Stimulated activated memory B cell treated with anti-CD40 and anti-IgM and Interleukin-4, amounts not matched to agents 10 μg/mL and 1 μg/mL and 100 μg/mL, for 72 hours (primary cell): ENCODE measurements at places on chromosomes 1 and 21.
A peak's percentile ranks its signal among the peaks of the same experiment; 100 is the strongest.

GRCh38 chr1:147111381-147112130, 60.7 kb downstream of the PRKAB2 start:
- peaks cover 7% of the 10 kb centered on the region for H3K27me3 ChIP-seq
- no peak overlapping the region for H3K4me3 ChIP-seq
- no peaks in the 10 kb centered on the region for H3K36me3 ChIP-seq
- H3K27ac ChIP-seq = no peak overlapping the region
- H3K4me1 ChIP-seq = no peaks in the 10 kb centered on the region
- ATAC-seq = no peak

DNA sequence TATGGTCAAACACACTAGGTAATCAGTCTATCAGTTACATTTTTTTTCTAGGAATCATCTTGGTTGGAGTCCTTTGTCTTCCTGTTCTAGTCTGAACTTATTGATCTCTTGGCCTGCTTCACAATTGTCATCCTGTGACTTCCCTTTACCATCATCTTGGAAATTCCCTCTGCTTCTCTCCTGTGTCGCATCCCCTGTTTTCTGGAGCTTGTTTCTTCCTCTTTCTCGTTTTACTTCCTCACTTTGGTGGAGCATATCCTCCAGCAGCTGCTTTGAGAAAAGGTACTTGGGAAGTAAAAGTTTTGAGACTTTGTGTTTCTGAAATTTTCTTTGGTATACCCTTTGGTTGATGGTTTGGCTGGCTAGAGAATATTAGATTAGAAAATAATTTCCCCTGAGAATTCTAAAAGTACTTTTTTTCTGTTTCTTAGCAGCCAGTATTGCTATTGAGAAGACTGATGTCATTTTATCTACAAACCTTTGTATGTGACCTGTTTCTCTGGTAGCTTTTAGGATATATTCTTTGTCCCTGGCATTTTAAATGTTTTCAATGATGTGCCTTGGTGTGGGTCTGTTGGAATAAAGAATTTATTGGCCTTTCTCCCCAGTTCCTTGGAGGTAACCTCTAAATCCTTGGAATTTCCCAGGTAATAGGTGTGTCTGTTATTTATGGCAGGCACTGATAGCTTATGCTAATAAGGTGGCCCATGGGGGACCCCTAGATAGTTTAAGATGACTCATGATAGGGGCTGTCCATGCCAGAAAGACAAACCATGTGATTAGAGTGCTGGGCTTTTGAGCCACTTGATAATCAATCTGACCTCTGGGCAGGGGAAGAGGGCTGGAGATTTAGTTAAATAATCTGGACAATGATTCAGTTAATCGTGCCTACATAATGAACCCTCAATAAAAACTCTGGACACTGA, 6.1 kb upstream of the MYCL start:
- peaks cover 21% of the 10 kb centered on the region for H3K4me1 ChIP-seq
- peak overlapping the region; percentile 25 for H3K27ac ChIP-seq
- H3K36me3 ChIP-seq = peaks cover 8% of the 10 kb centered on the region
- peak; percentile 62 for ATAC-seq
- peaks cover 36% of the 10 kb centered on the region for H3K27me3 ChIP-seq

GRCh38 chr1:157238585-157238984, 100.4 kb upstream of the ETV3 start:
- H3K27ac ChIP-seq = no peak overlapping the region
- no peaks in the 10 kb centered on the region for H3K4me1 ChIP-seq
- ATAC-seq = no peak
- H3K4me3 ChIP-seq = no peak overlapping the region

GRCh38 chr1:226608699-226609505, 60.3 kb downstream of the STUM start:
- H3K27me3 ChIP-seq = peaks cover 13% of the 10 kb centered on the region
- no peaks in the 10 kb centered on the region for H3K36me3 ChIP-seq
- no peak overlapping the region for H3K27ac ChIP-seq
- no peak overlapping the region for H3K4me3 ChIP-seq

DNA sequence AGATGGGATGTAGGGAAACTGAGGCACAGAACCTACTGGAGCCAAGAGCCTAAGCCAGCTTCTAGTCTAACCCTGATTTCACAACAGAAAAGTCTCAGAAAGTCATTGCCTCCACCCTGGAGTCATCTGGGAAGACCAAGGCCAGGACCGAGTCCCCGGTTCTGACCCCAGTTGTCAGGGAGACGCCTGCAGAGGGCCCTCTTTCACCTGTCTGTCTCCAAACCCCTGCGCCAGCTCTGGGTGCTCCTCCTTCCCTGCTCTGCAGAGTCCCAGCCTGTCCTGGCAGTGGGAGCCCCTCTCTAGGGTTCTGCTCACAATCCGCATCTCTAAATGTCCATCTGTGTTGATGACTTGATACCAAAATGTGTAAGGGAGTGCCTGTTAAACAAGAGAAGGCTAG, 149.7 kb downstream of the PGBD5 start:
- peaks cover 49% of the 10 kb centered on the region for H3K36me3 ChIP-seq
- no peak for ATAC-seq
- H3K4me1 ChIP-seq = peaks cover 56% of the 10 kb centered on the region
- no peak overlapping the region for H3K27ac ChIP-seq

GRCh38 chr21:39934895-39935294, 67.7 kb downstream of the PCP4 start:
- ATAC-seq = no peak
- no peaks in the 10 kb centered on the region for H3K4me1 ChIP-seq
- H3K27me3 ChIP-seq = no peaks in the 10 kb centered on the region

DNA sequence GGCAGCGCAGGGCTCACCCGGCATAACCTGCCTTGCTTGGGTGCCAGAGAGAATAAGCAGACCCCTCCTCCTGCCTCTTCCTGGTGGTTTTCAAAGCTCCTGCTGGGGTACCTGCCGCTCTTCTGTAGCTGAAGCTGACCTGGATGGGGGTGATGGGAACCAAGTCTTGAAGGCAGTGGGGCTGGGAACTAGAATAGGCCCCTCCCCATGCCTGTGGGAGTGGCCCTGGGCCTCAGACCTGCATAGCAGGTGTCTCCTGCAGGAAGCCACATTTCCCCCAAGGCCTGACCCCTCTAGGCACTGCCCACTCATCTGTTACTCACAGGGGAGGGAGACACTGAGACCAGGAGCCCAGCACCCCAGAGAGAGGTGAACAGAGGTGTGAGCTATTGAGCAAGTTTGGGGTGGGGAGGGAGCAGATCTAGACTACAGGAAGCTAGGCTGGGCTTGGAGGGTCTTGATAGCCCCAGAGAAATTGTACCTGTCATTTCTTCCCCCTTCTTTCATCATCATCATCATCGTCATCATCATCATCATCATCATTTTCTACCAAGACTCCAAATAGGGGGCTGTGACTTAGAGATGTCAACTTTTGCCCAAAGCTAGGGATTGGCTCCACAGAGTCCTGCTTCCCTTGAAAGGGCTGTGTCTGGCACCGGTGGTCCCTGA, 10.1 kb downstream of the PADI1 start:
- H3K27ac ChIP-seq = no peak overlapping the region
- H3K4me3 ChIP-seq = no peak overlapping the region
- H3K4me1 ChIP-seq = peaks cover 44% of the 10 kb centered on the region
- H3K36me3 ChIP-seq = no peaks in the 10 kb centered on the region

GRCh38 chr21:42840411-42841155, 38.8 kb downstream of the WDR4 start:
- H3K27ac ChIP-seq = no peak overlapping the region
- no peak overlapping the region for H3K4me3 ChIP-seq
- ATAC-seq = no peak
- no peaks in the 10 kb centered on the region for H3K27me3 ChIP-seq
- H3K36me3 ChIP-seq = peaks cover 32% of the 10 kb centered on the region
- H3K4me1 ChIP-seq = no peaks in the 10 kb centered on the region

- H3K27me3 ChIP-seq = peaks cover 26% of the 10 kb centered on the region
- H3K4me3 ChIP-seq = no peak overlapping the region
- no peaks in the 10 kb centered on the region for H3K4me1 ChIP-seq
- ATAC-seq = no peak
Measured at GRCh38 chr1:111015222-111015621, 51.5 kb upstream of the LRIF1 start.

GRCh38 chr1:234532503-234532922, 53.5 kb upstream of the TARBP1 start:
- H3K36me3 ChIP-seq = no peaks in the 10 kb centered on the region
- H3K4me1 ChIP-seq = peaks cover 14% of the 10 kb centered on the region
- ATAC-seq = no peak
- no peak overlapping the region for H3K27ac ChIP-seq

- no peak overlapping the region for H3K27ac ChIP-seq
- H3K36me3 ChIP-seq = no peaks in the 10 kb centered on the region
- no peak overlapping the region for H3K4me3 ChIP-seq
Measured at GRCh38 chr1:218718977-218719376, 373.8 kb downstream of the TGFB2 start.

GRCh38 chr1:26384076-26384475, 11.5 kb upstream of the ZNF683 start:
- H3K27ac ChIP-seq = no peak overlapping the region
- H3K4me3 ChIP-seq = no peak overlapping the region
- ATAC-seq = no peak
- peaks cover 17% of the 10 kb centered on the region for H3K27me3 ChIP-seq

GRCh38 chr1:65250826-65251225, 58.5 kb upstream of the DNAJC6 start:
- H3K4me1 ChIP-seq = peaks cover 18% of the 10 kb centered on the region
- H3K27me3 ChIP-seq = peaks cover 12% of the 10 kb centered on the region
- no peak overlapping the region for H3K4me3 ChIP-seq
- no peak overlapping the region for H3K27ac ChIP-seq

DNA sequence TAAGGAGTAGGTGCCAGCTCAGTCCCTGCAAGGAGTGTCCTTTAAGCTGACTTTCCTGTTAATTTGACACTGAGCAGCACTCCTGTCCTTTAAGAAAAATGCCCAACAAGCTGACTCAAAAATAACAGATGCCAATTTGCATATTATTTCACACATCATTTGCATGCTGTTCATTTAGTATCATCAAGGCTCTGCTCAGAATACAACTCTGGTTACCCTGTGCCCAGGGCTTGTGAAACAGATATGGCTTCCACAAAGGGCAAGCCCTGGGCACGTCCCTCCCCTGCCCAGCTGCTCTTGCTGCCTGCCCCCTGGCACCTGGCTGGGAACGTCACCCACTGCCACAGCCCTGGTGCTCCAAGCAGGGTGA, 10.3 kb downstream of the KCNN3 start:
- H3K27me3 ChIP-seq = peaks cover 17% of the 10 kb centered on the region
- peak; percentile 66 for ATAC-seq
- peak overlapping the region; percentile 4 for H3K4me3 ChIP-seq
- H3K36me3 ChIP-seq = no peaks in the 10 kb centered on the region
- peaks cover 80% of the 10 kb centered on the region for H3K4me1 ChIP-seq

DNA sequence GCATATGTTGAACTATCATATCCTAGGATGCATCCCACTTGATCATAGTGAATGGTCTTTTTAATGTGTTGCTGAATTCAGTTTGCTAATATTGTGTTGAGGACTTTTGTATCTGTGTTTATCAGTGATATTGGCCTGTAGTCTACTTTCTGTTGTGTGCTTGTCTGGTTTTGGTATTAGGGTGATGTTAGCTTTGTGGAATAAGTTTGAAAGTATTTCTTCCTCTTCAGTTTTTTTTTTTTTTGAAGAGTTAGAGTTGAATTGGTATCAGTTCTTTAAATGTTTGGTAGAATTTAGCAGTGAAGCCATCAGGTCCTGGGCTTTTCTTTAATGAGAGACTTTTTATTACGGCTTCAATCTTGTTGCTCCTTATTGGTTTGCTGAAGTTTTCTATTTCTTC, 162.3 kb downstream of the VAV3 start:
- no peaks in the 10 kb centered on the region for H3K27me3 ChIP-seq
- peak; percentile 80 for ATAC-seq
- H3K4me1 ChIP-seq = peaks cover 76% of the 10 kb centered on the region
- H3K27ac ChIP-seq = peak overlapping the region; percentile 76

DNA sequence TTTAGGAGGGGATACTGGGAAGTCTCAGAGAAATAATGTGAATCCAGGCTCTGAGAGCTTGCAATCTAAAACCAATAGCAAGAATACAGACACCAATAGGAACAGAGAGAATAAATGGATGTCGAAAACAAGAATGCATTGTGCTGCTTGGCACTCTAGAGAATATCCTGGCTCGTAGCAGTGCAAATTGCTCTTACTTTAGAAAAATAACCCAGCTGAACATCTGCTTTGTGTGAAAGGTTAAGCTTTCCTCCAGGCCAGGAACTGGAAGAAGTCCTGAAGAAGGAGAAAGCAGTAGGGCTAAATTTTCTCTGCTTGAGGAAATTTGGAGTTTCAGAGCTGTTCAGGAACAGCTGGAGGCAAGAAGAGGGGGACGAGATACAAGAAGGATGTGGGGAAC, 382.3 kb downstream of the HHIPL2 start:
- no peak overlapping the region for H3K27ac ChIP-seq
- no peaks in the 10 kb centered on the region for H3K4me1 ChIP-seq
- no peaks in the 10 kb centered on the region for H3K36me3 ChIP-seq
- H3K27me3 ChIP-seq = no peaks in the 10 kb centered on the region
- no peak for ATAC-seq

- H3K36me3 ChIP-seq = no peaks in the 10 kb centered on the region
- no peak overlapping the region for H3K4me3 ChIP-seq
- ATAC-seq = no peak
- H3K4me1 ChIP-seq = no peaks in the 10 kb centered on the region
Measured at GRCh38 chr21:31159808-31160207, 121.5 kb upstream of the KRTAP19-8 start.

GRCh38 chr1:186055846-186056245, 319.2 kb downstream of the TPR start:
- no peak overlapping the region for H3K27ac ChIP-seq
- peaks cover 7% of the 10 kb centered on the region for H3K4me1 ChIP-seq
- H3K27me3 ChIP-seq = no peaks in the 10 kb centered on the region
- no peaks in the 10 kb centered on the region for H3K36me3 ChIP-seq
- ATAC-seq = no peak

- ATAC-seq = no peak
- no peaks in the 10 kb centered on the region for H3K4me1 ChIP-seq
- H3K27me3 ChIP-seq = peaks cover 13% of the 10 kb centered on the region
- H3K36me3 ChIP-seq = no peaks in the 10 kb centered on the region
- no peak overlapping the region for H3K27ac ChIP-seq
Measured at GRCh38 chr21:35084869-35085268, 35.8 kb upstream of the RUNX1 start.

DNA sequence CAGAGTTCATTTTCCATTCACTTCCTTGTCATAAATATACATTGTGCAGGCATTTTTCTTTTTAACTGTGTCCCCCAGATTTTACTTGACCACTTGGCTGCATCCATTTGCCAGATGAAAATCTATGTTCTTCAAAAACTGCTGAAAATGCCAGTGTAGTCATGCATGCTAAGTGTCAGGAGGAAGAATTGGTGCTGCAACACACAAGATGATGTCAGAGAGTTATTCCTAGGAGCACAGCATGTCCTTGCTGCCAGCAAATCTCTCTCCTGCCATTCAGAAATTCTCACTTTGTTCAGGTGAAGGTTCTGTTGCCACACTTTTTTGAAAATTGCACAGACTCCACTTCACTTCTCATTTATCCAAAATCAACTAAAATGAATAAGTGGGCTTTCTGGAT, 106.4 kb upstream of the MAGI3 start:
- ATAC-seq = no peak
- H3K27me3 ChIP-seq = peaks cover 19% of the 10 kb centered on the region
- H3K4me1 ChIP-seq = no peaks in the 10 kb centered on the region
- no peak overlapping the region for H3K27ac ChIP-seq
- no peak overlapping the region for H3K4me3 ChIP-seq

GRCh38 chr1:223261914-223262313, 102.1 kb downstream of the SUSD4 start:
- H3K4me1 ChIP-seq = no peaks in the 10 kb centered on the region
- peaks cover 24% of the 10 kb centered on the region for H3K27me3 ChIP-seq

- ATAC-seq = no peak
- no peaks in the 10 kb centered on the region for H3K36me3 ChIP-seq
- H3K4me1 ChIP-seq = no peaks in the 10 kb centered on the region
- H3K27me3 ChIP-seq = peaks cover 59% of the 10 kb centered on the region
- H3K4me3 ChIP-seq = no peak overlapping the region
- no peak overlapping the region for H3K27ac ChIP-seq
Measured at GRCh38 chr1:152679459-152679858, 4.4 kb downstream of the LCE2C start.
